ENCODE measurements at places on chromosomes 16 and 17.

GRCh38 chr16:22195695-22196558 is 10.2 kb upstream of the EEF2K start:
- DNase-seq = peak; percentile 95

DNA sequence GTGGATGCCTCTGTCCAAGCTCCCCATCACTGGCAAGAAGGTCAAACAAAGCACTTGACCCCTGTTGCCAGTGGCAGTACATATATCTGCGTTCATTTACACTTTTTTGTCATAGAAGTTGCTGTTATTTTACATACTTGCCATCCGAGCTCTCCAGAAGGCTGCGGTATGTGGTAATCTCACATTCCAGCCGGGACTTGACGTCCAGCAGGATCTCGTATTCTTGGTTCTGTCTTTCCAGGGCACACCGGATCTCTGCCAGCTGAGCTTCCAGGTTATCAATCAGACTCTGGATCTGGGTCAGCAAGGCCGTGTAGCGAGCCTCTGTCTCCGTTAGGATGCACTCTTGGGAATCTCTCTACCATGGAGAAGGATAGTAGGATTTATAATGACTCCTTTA is 6.6 kb downstream of the KRT39 start:
- DNase-seq = no peak

DNA sequence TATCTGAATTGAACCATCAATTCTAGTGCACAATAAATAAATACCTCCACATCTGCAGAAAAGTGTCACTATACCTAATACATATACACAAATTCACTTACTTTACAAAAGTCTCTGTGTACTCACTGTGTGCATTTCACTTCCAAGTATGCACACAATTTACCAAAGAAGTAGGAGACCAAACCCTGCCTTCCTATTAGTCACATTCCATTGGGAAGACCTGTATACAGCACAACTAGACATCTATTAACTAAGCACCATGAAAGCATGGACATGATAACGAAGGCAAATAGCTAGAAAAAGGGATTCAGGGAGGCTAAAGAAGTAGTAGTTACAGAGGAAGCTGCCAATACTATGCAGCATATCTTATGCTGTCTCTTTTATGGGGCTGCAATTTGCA is 139.5 kb downstream of the SNX11 start:
- DNase-seq = no peak

GRCh38 chr17:45021607-45022287 is 29.7 kb downstream of the DCAKD start:
- DNase-seq = peak; percentile 80

DNA sequence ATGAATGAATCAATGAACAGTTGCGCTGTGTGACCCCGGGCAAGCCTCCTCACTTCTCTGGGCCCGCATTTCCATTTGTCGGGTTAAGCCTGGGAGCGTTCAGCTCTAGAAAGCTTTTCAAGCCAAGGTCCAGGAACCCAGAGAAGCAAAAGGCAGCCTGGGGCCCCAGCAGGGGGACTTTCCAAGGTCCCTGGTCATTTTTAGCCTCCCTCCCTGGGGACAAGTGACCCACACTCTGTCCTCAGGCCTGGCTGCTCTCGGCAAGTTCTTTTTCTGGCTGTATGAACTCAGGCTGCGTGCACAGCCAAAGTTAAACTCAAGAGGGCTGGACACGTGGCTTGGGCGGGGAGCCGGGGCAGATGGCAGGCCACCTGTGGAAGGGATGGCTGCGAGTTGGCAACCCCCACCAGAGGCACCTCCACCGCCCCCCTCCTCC is 41.4 kb upstream of the CIBAR2 start:
- no peak for DNase-seq

GRCh38 chr17:74192950-74193781 is 10.3 kb upstream of the RPL38 start:
- no peak for DNase-seq

GRCh38 chr17:56656701-56657327 is 63.3 kb downstream of the NOG start:
- DNase-seq = no peak

GRCh38 chr16:68450741-68451255 is 2.5 kb upstream of the SMPD3 start:
- no peak for DNase-seq
